NCI-H1105 (cell line): ENCODE measurements at places on chromosomes 16 and 17.

DNA sequence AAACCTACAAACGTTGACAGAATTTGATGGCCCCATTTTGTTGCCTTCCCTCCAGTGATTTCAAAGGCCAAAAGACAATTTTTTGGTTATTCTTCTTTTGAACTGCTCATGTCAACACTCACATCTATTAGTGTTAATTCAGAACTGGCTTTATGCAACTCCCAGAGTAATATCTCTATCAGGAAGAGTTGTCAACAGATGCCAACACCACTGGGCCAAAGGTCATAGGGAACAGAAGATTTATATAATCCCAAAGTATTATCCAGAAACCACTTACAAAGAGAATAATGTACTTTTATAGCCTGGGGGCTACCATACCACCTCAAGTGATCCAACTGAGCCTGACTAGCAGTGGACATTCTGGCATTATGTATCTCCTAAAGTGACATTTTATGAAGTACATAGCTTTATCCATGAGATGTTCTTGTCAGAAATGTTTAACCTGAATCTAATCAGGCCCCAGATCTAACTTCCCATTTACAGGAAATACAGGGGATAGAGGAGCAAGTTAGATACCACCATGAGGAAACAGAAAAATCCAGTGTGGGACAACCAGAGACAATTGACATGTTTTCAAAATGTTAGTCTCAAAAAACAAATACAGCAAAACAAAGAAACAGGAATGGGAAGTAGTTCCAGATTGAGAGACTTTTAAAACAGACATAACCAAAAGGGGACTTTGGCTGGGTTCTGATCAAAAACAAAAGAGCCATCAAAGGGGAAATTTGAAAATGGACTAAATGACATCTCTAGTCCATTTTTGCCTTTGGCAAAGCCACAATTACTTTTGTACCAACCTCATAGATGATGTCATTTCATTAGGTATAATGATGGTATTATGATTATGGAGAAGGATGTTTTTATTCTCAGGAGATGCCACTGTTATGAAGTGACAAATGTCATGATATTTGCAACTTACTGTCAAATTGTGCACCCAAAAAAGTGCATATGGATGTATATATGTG is 18.5 kb downstream of the FAM117A start:
- no peak for DNase-seq

DNA sequence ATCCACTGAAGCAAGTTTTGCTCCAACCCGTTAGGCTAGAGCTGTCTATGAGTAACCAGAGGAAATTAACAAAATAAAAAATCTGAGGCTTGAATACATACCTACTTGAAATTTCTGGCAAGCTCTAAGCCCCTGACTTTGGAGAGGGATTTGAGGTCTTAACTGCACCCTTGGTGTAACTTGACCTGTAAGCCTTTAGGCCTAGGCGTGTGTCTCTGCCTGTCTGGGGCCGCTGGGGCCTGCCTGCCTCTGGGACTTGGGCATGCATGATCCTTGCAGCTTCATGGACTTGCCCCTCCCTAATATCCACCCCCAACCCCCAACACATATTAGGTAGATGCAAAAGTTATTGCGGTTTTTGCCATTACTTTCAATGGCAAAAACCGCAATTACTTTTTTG is 3.7 kb upstream of the CDC42EP4 start:
- no peak for DNase-seq

GRCh38 chr17:63573634-63574033 is 23.4 kb downstream of the DCAF7 start:
- DNase-seq, result no peak

DNA sequence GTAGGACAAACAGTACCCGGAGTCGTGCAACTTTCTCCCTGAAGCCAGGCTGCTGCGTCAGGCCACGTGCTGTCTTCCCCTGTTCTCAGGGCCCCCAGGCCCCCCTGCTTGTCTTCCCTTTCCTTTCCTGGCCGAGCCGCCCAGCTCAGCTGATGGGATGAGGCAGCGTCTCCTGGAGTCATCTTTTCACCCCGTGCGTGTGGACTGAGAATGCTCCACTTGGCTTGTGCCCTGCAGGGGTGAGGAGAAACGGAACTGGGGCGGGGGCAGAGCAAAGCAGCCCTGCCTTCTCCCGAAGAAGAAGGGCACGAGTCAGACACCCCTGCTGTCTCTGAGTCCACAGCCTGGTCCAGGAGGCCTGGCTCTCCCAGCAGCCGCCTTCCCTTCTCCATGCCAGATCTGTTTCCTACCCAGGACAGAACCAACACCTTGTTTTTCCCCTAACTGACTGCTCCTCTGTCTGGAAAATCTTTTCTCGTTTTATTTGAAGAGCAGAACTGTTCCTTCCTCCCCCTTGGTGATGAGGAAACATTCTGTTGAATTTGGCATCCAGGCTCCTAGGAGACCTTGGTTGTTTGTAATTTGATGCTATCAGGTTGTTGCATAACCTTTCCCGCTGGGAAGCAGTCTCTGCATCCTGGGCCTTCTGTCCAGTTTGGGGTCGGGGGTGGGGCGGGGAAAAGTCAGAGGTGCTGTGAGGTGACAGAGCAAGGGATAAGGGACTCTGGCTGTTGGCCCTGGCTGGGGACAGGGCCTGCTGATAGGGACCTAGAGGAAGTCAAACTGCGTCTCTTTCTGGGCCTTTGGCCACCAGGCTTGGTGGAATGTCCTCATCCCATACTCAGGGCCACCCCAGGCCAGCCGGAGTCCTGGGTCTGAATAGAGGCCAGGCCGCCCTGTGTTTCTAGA is 78.8 kb downstream of the WIPI1 start:
- DNase-seq, result no peak

DNA sequence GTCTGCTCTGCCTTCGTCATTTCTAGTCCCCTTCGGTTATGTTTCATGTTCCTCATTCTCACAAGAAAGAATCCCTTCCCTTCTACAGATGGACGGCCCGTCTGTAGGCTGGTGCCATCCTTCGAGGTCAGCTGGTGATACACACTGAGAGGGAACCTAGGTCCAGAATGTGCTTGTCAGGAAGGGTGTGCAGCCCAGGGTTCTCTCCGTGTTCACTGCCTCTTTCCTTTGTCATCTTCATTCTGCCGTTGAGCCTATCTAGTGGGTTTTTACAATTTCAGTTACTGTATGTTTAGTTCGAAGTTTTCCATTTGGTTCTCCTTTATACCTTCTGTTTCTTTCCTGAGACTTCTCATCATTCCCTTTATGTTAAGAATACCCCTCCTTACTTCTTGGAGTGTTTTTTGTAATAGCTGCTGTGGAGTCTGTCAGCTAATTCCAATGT is 18.9 kb downstream of the KIAA0513 start:
- DNase-seq, result no peak

DNA sequence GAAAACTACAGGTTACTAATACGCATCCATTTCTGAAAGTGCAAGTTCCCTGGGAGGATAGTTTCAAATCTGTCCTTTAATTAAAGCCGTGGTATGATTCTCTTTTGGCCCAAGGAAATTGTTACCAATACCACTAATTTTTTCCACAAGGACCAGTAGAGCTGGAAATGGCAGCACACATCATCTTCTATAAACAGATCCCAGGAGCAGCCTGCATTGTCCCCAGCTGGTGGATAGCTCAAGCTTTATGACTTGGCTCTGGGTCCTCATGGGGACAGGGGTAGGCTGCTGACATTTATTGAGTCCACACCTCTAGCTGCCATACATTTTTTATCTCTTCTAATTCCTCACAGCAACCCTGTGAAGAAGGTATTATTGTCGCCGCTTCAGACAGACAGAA is 35.8 kb upstream of the BHLHA9 start:
- DNase-seq, result no peak

GRCh38 chr16:76681296-76681695 is 404.1 kb downstream of the CNTNAP4 start:
- DNase-seq, result no peak

DNA sequence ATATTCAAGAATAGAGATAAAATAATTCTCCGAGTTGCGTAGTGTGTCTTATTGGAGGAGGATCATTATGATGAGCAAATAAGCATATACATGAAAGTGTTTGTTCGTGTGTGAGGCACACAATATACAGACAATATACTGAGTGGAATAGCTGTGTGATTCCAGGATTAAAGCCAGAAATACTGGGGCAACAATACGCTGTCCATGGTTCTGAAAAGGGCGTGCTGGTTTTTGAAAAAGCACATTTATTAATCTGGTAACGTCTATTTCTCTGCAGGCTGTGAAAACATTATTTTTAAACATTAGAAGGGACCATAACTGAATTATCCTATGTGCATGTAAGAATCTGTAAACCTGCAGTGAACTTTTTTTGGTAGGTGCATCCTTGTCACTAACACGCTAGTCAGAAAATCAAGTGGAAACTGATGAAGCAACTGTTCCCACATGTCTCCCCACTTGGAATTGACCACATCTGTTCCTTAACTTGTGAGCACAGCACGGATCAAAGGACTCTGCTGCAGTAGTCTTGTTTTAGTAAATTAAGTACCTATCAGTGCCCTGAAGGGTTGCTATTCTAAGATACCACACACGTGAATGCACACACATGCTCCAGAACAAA is 346.0 kb downstream of the GRIN2A start:
- no peak for DNase-seq

- no peak for DNase-seq
Measured at GRCh38 chr16:8885674-8886592, 3.8 kb downstream of the LITAFD start.

GRCh38 chr17:4594931-4595684 is 10.8 kb downstream of the SMTNL2 start:
- no peak for DNase-seq

DNA sequence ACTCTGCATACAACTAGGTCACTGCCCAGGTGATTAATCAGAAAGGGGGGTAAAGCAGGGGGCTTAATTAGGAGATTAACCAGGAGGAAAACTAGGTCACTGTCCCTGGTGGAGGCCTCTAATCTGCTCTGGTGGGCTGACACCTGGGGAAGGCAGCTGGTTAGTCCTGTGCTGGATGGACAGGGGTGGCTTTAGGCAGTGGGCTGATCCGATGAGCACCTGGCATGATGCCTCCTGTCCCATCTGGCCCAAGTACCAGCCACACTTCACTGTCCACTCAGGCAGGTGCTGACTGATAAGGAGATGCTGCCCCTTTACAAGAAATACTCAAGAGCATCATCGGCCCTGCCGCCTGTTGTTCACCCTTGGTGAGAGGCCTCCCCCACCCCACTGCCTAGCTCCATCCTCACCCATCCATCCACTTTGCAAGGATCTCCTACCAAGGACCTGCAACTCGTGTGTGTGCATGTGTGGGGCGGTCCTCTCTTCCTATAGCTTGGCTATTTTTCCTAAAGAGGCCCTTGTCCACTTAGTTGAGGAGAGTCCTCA is 13.8 kb upstream of the RCVRN start:
- no peak for DNase-seq
